ENCODE measurements at places on chromosomes 13 and 19. TPM values are rescaled to one million over a fixed set of nuclear protein-coding genes. Genes with fewer than 3 reads are reported as not detected.

Gene ZNF560
- total RNA-seq, result 0.49 TPM

Gene ZNF709
- 24.6 TPM for total RNA-seq

Gene HCST
- total RNA-seq, result not detected

Gene SLC17A7
- total RNA-seq, result 33.4 TPM

Gene ZNF430
- total RNA-seq, result 18.2 TPM

Gene EID2B
- total RNA-seq, result 12.8 TPM

Gene GAMT
- 10.3 TPM for total RNA-seq

Gene MEF2B
- not detected for total RNA-seq

Gene CAMSAP3
- total RNA-seq, result 19.9 TPM
